ENCODE measurements at places on chromosomes 13 and 19.

- no peak for DNase-seq
Observed at GRCh38 chr13:45167611-45168554, 33.0 kb downstream of the KCTD4 start.

- peak; percentile 46 for DNase-seq
Observed at GRCh38 chr19:51020988-51021651, 1.6 kb upstream of the KLK10 start.

GRCh38 chr13:93951951-93952350, 527.5 kb downstream of the DCT start:
- DNase-seq = no peak

DNA sequence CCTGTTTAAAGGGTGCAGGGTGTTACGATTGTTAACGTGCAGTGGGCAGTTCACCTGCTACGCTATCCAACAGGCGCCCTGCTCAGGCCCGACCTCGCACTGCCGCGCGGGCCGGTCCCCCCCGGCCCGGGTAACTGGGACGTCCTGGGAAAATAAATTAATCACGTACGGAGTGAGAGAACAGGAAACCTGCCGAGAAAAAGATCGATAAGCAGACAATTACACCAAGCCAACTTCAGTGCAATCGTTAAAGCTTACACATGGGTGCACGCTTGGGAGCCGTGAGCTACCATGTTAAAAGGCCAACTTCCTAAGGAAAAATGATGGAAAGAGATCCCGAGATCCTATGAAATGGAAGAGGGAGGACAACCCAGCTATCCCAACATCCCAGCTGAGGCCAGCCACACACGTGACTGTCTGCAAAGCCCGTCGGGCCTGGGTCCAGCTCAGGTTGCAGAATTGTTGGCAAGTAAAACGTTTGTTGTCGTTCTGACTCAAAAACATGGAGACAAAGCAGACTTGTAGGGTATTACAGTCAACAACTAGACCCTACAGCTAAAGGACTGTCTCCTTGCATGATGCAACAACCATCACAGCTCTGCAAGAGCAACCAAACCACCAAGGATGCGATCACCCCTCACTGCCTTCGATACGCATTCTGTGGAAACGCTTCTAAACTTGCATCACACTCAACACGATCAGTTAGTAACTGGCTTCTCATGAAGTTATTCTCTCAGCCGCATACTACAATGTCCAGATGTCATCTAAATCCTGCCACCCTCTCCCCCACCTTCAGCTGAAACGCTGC, 741 bp upstream of the TUBGCP3 start:
- no peak for DNase-seq

- DNase-seq = no peak
Observed at GRCh38 chr19:28213470-28214082, 999.4 kb downstream of the UQCRFS1 start.

GRCh38 chr19:31304831-31305312, 44.4 kb downstream of the TSHZ3 start:
- DNase-seq = no peak

GRCh38 chr13:111152844-111153243, 37.7 kb downstream of the ARHGEF7 start:
- DNase-seq = no peak

DNA sequence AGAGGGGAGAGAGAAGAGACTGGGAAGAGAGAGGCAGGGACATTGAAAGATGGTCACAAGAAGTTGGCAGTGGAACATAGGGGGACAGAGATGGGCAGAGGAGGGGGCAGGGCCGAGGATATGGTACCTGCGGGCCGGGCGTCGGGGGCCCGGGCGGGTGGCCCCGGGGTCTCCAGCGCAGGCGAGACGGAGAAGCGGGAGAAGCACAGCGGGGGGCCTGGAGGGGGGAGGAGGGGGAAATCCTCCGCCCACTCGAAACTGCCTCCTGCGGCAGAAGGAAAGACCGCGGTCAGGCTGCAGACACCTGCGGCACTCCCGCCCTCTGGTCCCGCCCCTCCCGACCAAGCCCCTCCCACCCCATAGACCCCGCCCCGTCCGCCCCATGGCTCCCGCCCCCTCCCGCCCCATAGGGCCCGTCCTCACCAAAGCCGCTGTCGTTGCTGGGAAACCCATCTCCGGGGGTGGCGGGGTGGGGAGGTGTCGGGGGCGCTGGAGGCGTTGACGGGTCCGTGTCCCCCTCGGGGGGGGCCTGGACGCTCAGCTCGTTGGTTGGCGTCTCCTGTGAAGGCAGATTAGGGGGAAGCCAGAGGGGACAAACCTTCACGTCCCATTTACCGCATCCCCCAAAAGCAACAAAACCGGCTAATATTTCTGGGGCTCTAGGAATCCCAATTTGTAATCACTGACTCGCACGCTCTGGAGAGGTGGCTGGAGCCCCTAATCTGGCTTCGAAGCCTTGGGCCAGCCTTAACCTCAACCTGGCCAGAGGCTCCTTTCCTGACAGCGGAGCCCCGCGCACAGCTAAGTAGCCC, 20.4 kb downstream of the LMTK3 start:
- no peak for DNase-seq

DNA sequence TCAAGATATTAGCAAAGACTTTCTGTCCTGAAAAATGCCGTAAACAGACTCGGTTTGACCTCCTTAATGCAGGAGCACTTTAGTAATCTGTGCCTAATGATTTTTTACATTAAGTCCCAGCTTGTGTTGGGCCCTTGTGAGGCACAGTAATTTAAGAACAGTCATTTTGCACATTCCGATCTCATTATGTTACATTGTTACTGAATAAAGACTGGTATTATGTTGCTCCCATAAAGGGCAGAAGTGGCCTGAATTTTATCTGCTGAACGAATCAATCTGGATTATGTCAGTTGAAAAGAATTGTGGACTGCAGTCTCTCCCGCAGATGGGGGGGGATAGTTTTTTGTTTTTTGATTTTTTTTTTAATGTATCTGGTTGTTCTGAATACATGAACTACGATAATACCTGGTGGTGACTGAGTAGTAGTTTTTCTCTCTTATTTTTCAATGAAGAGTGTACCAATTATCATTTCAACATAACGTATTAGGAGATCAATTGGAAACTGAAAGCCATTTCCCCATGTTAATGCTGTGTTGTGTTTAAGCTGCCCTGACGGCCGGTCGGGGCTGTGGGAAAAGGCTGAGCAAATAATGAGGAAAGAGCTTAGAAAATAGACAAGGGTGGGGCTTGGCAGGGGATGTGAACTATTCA, 290.2 kb downstream of the ZNF536 start:
- no peak for DNase-seq

DNA sequence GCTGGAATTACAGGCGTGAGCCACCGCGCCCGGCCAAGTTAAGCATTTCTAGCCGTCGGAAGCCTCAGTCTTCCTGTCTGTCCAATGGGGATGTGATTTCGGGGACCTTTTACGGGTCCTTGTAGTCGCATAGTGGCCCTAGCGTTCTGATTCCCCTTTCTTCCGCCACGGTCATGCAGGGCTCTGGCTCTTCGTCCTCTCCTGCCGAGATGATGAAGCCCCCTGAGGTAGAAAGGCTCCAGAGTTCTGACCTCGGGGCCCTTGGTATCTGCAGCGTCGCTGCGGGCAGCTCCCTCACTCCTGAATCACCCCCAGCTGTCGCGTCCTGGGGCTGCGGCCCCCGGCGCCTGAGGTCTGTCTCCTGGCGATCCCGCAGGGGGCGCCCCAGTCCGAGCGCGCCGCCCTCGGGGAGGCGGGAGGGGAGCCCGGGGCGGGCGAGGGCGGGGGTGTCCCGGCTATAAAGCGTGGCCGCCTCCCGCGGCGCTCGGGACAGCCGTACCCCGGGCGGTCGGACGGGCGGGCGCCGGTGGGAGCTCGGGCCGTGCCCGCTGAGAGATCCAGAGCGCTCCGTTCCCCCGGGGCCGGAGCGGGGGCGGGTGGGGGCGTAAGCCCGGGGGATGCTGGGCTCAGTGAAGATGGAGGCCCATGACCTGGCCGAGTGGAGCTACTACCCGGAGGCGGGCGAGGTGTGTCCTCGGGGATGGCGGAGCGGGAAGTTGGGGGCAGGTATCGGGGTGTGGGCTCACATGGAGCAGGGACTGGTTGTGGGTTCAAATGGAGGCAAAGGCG, at the start of gene FOXA3:
TSS of gene FOXA3 (plus strand) at position 487 of the 789 bp plus-strand sequence. CDS start at position 618, 131 bp downstream.
- no peak for DNase-seq

- DNase-seq = no peak
Observed at GRCh38 chr13:24663586-24663985, 16.6 kb upstream of the ATP12A start.

GRCh38 chr13:53028637-53029203, at the start of gene OLFM4:
TSS of gene OLFM4 (plus strand) at chr13:53028813. CDS start at chr13:53028837, 24 bp downstream.
- DNase-seq = no peak

DNA sequence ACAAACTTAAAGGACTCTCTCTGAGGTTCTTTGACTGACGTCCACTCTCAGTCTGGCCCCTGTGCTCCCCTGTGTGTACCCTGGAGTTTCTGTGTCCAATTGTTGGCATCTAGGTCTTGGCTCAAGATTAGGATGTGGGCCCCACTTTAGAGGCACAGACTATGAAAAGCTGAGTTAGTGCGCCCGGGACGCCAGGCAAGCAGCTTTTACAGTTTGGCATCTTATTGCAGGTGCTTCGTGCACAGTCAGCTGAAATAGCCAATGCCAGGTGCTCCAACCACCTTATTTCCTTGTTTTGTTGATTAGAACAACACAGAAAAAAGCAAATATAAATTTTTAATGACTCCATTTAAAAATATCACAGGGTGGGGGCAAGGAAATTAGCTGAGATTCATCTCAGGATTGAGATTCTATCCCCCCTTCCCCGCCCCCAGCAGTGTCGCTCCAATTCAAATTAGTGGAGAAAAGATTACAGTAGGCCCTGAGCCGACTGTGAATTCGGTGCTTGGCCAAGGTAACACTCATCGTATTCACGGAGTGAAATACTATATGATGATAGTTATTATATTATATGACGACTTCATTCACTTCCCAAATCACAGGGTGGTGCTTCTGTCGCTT, 4.3 kb downstream of the SOX1 start:
- DNase-seq = no peak

- no peak for DNase-seq
Observed at GRCh38 chr13:31540281-31540680, 199.0 kb upstream of the RXFP2 start.

DNA sequence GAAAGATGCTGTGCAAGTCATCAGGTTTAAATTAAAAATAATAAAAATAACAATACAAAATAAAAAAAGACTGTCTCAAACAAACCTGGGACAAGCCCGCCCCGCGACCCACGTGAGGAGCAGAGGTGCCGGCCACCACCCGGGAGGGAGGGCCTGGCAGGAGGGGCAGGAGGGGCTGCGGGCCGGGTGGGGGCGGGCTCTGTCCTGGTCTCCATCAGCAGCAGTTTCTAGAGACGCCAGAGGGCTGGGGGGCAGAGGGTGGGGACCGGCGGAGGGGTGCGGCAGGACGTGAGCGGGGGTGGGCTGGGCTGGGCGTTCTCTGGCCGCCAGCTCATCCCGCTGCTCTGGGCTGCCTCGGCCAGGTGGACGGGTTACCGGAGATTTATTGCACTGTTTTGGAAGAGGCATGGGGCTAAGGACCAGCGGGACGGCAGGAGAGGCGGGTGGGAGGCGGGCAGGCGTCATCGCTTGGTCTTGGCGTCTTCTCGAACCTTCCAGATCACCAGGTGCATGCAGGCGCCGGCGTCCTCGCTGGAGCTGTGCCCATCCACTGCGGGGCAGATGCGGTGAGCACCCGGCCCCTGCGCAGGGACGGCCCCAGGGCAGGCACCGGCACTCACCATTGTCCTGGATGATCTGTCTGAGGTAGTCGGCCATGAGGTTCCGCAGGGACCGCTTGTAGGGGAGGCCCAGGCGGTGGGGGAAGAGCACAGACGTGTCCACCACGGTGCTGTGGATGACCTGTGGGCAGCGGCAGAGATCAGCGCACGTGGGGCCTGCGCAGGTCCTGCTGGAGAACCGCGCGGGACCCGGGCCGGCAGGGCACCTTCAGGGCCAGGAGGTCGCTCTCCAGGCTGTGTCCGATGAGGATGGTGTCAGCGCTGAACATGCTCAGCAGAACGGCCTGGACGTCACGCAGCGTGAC, 3.8 kb upstream of the ATP8B3 start:
- DNase-seq = no peak

DNA sequence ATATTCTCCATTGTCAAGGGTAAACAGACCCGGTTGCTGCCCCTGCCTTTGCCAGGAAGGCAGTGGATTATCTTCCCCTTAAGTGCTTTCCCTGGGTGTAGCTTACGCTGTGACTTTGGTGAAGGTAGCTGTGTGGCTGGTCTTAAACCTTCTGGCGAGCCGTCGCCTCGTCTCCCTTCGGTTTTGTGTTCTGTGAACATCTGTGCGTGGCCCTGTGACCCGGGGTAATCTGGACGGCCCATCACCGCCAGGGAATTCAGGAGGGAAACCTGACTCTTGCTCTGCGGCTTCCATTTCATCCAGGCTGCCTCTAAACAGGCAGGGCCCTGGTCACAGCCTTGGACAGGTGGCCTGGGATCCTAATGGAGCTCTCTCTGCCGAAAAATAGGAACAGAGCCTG, 78.7 kb downstream of the SHISA2 start:
- DNase-seq = no peak

GRCh38 chr13:45690636-45691035, 11.5 kb upstream of the CBY2 start:
- DNase-seq = no peak

GRCh38 chr19:18519962-18520847, 1.7 kb downstream of the ELL start:
- no peak for DNase-seq

- no peak for DNase-seq
Observed at GRCh38 chr19:6086068-6086788, 24.1 kb downstream of the RFX2 start.

GRCh38 chr19:14428882-14429416, 4.2 kb upstream of the PKN1 start:
- no peak for DNase-seq

DNA sequence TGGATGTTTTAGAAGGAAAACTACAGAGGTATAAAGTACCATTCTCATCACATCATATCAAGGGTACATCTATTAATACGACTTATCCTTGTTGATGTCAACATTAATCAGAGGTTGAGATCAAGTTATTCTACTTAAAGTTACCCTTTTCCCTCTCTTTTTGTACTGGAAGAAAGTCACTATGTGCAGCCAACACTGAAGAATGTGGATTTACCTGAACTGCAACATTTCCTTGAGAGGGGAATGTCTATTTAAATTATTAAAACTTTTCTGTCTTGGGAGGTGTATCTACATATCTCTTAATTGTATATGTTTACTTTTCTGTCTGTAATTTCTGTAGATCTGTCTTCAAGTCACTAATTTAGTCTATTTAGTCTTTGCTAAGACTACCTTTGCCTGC, 2.5 kb upstream of the FBXL3 start:
- DNase-seq = no peak

DNA sequence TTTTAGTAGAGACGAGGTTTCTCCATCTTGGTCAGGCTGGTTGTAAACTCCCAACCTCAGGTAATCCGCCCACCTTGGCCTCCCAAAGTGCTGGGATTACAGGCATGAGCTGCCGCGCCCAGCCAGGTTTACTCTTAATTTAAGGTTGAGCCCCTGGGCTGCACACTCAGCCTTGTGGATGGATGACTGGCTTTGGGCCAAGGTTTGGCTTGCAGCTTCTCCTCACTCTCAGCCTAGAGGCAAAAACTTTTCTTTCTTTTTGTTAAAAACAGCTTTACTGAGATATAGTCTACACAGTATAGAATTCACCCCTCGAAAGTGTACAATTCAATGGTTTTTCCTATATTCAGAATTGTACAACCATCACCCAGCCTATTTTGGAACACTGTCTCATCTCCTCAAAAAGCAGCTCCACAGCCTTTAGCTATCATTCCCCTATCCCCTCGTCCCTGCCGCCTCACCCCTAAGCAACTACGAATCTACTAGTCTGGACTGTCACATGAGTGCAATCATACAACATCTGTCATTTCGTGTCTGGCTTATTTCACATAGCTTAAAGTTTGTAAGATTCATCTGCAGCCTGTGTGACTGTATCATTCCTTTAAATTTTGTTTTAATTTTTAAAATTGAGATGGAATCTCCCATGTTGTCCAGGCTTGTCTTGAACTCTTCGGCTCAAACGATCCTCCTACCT, 14.5 kb upstream of the TSPAN16 start:
- DNase-seq = no peak
